ENCODE measurements at places on chromosomes 5 and 9. TPM values are rescaled to one million over a fixed set of nuclear protein-coding genes. Genes with fewer than 3 reads are reported as not detected.
A peak's percentile ranks its signal among the peaks of the same experiment; 100 is the strongest.

The COL23A1 gene
- 1.5 TPM for total RNA-seq

The PCA3 gene
- 0.32 TPM for total RNA-seq

The SLC1A3 gene
- total RNA-seq = 12.4 TPM

The C5 gene
- 5.7 TPM for total RNA-seq

The LCN10 gene
- total RNA-seq = 11.4 TPM

The FGD3 gene
- total RNA-seq = 8.6 TPM

DNA sequence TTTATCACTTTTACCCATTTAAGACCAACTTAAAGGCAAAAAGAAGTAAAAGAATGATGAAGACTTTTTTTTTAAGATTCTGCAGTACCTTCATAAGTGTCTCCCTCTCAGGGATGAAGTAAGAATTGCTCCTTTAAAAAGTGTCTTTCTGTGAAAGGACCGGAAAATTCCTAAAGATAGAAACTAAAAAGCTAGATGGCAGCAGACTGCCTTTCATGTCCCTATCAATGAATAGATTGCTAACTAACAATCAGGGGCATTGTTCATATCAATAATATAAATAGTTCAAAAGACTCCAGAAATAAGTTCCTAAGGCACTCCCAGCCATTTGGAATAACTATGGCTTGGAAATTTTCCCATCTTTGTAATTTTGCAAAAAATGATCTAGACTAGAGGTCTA, 558.0 kb downstream of the PDE4D start:
- H3K4me1 ChIP-seq = peaks cover 4% of the 10 kb centered on the region
- no peak overlapping the region for H3K4me3 ChIP-seq
- H3K27me3 ChIP-seq = no peaks in the 10 kb centered on the region
- DNase-seq = no peak
- no peaks in the 10 kb centered on the region for H3K36me3 ChIP-seq
- no peak overlapping the region for H3K27ac ChIP-seq

- H3K27me3 ChIP-seq = no peaks in the 10 kb centered on the region
- no peak for DNase-seq
- H3K4me3 ChIP-seq = no peak overlapping the region
- H3K36me3 ChIP-seq = no peaks in the 10 kb centered on the region
These were observed 31.0 kb downstream of the C9orf40 start for GRCh38 chr9:74921737-74922136.

- no peaks in the 10 kb centered on the region for H3K27me3 ChIP-seq
- no peaks in the 10 kb centered on the region for H3K4me1 ChIP-seq
- DNase-seq = no peak
- no peak overlapping the region for H3K4me3 ChIP-seq
- peaks cover 1% of the 10 kb centered on the region for H3K36me3 ChIP-seq
These were observed 17.7 kb downstream of the RAD1 start for GRCh38 chr5:34897646-34898045.

DNA sequence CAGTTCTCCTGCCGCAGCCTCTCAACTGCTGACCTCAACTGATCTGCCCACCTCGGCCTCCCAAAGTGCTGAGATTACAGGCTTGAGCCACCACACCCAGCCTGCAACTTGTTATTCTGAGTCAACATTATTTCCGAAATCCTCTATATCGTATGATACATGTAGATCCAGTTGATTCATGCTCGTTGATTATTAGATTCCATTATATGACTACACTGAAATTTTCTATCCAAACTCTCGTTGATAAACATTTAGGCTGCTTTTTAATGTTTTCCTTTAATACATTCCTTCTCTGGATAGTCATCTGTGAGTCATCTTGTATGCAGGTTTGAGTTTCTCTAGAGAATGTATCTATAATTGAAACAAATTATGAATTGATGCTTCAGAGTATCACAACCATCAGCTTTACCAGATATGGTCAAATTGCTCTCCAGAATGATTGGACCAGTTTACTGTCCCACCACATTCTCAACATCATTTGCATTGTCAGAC, 4.1 kb downstream of the CDK7 start:
- no peak overlapping the region for H3K4me3 ChIP-seq
- no peak for DNase-seq
- no peak overlapping the region for H3K27ac ChIP-seq
- H3K36me3 ChIP-seq = no peaks in the 10 kb centered on the region

DNA sequence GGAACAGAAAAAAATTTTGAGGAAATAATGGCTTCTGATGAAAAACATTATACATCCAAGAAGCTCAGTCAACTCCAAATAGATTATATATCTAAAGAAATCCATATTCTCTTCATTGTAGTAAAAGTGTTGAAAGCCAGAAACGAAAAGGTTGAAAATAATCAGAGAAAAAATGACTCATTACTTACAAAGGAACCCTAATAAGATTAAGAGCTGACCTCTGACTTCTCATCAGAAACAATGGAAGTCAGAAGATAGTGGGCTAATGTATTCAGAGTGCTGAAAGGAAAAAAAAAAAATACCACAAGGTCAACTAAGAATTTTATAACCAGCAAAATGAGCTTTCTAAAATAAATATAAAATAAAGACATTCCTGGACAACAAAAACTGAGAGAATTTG, 60.0 kb downstream of the HSD17B4 start:
- H3K4me1 ChIP-seq = no peaks in the 10 kb centered on the region
- H3K36me3 ChIP-seq = peaks cover 9% of the 10 kb centered on the region
- no peak overlapping the region for H3K4me3 ChIP-seq
- no peak for DNase-seq
- H3K27ac ChIP-seq = no peak overlapping the region

DNA sequence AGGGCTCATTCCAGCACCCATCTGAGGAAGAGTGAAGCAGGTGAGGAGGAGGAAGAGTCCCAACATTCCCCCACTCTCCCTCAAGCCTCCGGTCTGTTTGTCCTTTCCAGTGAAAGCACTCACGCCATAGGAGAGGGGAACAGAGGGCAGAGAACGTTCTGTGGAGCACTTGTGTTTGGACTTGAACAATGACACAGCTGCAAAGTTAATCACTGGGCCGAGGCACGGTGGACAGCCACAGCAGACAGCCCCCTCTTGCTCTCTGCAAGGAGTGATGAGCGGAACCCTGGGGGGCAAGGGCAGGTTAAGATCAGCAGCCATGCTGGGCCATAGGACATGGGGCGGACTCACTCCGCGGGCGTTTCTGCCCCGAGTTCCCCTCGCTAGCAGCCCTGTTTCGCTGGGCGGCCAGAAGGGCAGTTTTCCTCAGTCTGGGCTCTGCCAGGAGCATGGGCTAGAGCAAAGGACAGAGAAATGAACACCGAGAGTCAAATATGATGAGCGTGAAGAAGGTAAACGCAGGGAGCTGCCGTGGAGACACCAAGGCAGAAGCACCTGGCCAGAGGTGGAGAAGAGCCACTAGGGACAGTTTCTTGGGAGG, 185.7 kb downstream of the GAPVD1 start:
- H3K27ac ChIP-seq = no peak overlapping the region
- H3K4me3 ChIP-seq = no peak overlapping the region
- peaks cover 6% of the 10 kb centered on the region for H3K36me3 ChIP-seq
- no peak for DNase-seq
- H3K27me3 ChIP-seq = no peaks in the 10 kb centered on the region

DNA sequence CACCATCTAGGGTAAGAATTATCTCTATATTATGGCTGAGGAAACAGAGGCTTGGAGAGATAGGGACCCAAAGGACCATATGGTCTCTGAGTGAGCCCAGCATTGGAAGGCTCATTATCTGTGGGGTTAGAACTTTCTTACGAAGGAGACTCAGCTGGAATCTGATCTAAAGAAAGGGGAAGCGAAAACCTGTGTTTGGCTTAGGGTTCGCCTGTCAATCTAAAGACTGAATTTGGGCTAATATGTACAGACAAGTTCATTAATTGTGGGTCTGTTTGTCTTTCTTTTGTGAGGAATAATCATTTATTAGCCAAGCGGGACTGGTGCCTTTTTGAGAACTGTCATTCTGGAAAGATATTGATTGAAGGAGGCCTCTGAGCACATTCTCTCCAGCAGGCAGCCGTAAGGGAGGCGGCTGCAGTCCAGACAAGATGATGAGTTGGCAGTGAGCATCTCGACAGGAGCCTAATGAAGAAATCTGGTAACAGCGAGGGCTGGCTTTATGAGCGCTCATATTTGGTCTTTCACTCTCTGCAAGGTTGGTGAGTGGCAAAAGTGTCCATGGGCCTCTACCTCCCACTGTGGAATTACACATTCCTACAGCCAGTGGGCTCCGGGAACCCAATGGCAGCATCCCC, 104.2 kb upstream of the GPR151 start:
- DNase-seq = no peak
- H3K36me3 ChIP-seq = no peaks in the 10 kb centered on the region
- H3K27ac ChIP-seq = no peak overlapping the region
- H3K27me3 ChIP-seq = no peaks in the 10 kb centered on the region

DNA sequence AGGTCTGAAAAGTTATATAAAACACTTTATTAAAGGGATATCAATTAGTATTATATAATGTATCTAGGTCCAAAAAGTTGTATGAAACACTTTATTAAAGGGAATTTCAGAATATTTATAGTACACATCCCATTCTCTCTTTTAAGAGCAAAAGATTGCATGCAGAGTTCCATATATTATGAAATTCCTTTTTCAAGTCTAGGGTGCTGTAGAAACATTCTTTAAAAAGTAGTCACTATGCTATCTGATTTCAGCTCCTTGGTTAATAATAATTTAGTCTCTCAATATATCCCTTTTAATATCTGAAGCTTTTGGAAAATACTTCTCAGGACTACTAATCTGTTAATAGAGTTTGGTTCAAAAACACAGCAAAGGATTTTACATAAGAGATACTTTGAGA, 1496.1 kb upstream of the C9orf72 start:
- H3K36me3 ChIP-seq = no peaks in the 10 kb centered on the region
- no peaks in the 10 kb centered on the region for H3K27me3 ChIP-seq
- no peak for DNase-seq

DNA sequence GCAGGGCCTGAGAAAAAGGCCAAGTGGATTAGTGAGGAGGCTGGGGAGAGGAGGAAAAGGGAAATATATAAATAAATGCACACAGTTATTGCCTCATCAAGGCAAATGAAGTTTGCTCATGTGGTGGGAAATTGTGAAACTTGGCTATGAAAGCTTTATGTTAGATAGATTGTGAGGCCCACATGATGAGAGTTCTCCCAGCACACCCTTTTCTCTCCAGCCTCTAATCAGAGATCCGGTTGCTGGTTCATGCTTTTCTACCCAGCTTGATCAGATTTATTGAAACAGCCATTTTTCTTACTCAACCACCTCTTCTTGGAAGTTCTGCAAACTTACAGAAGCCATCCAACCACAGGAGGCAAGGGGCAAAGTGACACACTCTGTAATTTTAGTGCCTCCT, 125.8 kb upstream of the KLF4 start:
- H3K27me3 ChIP-seq = no peaks in the 10 kb centered on the region
- H3K36me3 ChIP-seq = no peaks in the 10 kb centered on the region
- no peak for DNase-seq
- no peak overlapping the region for H3K27ac ChIP-seq

- no peak for DNase-seq
- no peak overlapping the region for H3K27ac ChIP-seq
- no peaks in the 10 kb centered on the region for H3K36me3 ChIP-seq
- H3K4me3 ChIP-seq = no peak overlapping the region
These were observed 64.4 kb upstream of the DNAH5 start for GRCh38 chr5:14008819-14009311.

GRCh38 chr5:37567566-37567965, 188.4 kb downstream of the WDR70 start:
- H3K27me3 ChIP-seq = no peaks in the 10 kb centered on the region
- no peaks in the 10 kb centered on the region for H3K4me1 ChIP-seq
- no peak overlapping the region for H3K4me3 ChIP-seq
- H3K36me3 ChIP-seq = peaks cover 3% of the 10 kb centered on the region

DNA sequence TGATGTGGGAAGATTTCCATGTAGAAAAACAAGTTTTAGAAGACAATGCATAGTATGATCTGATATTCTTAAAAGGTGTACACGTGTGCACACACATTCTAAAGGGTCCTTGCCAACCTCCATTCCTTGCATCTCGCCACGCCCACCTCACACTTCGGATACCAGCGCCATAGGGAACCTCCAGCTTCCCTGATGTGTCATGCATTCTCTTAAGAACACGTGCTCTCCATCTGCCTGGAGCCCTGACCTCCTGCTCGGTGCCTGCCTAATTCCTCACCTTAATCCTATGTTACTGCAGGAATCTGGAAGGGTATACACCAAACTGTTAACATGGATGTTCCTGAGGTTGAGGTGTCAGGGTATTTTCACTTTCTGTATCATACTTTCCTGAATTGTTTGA, 63.1 kb downstream of the PTCD2 start:
- DNase-seq = no peak

- peak; percentile 68 for DNase-seq
- no peaks in the 10 kb centered on the region for H3K27me3 ChIP-seq
- no peak overlapping the region for H3K4me3 ChIP-seq
These were observed 380.7 kb upstream of the IRX1 start for GRCh38 chr5:3214838-3215374.

- H3K4me1 ChIP-seq = peaks cover 4% of the 10 kb centered on the region
- H3K4me3 ChIP-seq = no peak overlapping the region
These were observed 7.4 kb downstream of the NIPBL start for GRCh38 chr5:36883894-36884462.

GRCh38 chr5:150723845-150724244, 23.0 kb upstream of the RBM22 start:
- peaks cover 2% of the 10 kb centered on the region for H3K36me3 ChIP-seq
- no peaks in the 10 kb centered on the region for H3K4me1 ChIP-seq
- no peak overlapping the region for H3K4me3 ChIP-seq
- H3K27me3 ChIP-seq = no peaks in the 10 kb centered on the region
- DNase-seq = no peak

DNA sequence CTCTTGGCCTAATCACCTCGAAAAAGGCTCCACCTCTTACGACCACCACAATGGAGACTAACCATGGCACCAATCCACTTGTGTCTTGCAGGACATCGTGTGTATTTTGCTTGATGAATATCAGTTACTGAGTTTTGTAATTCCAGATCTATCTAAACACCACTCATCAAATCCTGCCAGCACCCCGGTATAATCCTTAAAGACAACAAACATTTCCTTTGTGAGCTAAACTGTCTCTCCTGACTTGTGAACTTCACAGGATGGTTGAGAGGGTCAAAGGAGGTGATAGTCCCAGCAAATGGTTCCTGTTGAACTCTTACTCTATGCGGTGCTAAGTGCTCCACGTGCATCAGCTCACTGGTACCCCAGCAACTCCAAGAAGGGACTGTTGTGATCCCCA, 4.0 kb upstream of the TOR1B start:
- no peaks in the 10 kb centered on the region for H3K4me1 ChIP-seq
- H3K4me3 ChIP-seq = no peak overlapping the region
- no peak overlapping the region for H3K27ac ChIP-seq
- H3K27me3 ChIP-seq = no peaks in the 10 kb centered on the region
- DNase-seq = no peak

DNA sequence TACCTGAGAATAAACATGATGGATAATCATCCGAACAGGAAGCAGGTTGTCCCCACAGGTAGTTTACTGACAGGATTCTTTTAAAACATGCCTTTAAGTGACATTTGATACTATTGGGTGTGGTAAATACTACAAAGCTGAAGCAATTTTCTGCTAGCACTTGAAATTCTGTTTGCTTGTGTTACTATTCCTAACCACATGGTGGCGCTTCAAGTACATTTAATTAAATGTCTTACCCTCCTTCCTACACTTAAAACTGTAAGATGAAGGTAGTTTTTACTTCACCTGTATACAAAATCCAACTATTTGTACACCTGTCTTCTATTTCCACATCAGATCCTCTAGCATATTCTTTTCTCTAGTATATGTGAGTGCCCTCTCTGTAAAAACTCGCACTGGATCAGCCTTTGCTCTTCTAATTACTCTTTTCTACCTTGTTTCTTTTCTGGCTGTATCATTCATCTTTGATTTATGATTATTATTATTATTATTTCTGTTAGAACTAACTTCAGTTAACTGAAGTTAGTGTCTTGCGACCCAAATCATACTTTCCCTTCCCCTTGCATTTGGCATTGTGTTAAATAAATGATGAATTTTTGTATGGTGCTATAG, 18.4 kb downstream of the SLC25A46 start:
- no peak overlapping the region for H3K4me3 ChIP-seq
- no peaks in the 10 kb centered on the region for H3K27me3 ChIP-seq
- H3K36me3 ChIP-seq = peaks cover 2% of the 10 kb centered on the region
- no peak for DNase-seq
